Endothelial cell of umbilical vein (primary cell): ENCODE measurements at places on chromosomes 13 and 19.

DNA sequence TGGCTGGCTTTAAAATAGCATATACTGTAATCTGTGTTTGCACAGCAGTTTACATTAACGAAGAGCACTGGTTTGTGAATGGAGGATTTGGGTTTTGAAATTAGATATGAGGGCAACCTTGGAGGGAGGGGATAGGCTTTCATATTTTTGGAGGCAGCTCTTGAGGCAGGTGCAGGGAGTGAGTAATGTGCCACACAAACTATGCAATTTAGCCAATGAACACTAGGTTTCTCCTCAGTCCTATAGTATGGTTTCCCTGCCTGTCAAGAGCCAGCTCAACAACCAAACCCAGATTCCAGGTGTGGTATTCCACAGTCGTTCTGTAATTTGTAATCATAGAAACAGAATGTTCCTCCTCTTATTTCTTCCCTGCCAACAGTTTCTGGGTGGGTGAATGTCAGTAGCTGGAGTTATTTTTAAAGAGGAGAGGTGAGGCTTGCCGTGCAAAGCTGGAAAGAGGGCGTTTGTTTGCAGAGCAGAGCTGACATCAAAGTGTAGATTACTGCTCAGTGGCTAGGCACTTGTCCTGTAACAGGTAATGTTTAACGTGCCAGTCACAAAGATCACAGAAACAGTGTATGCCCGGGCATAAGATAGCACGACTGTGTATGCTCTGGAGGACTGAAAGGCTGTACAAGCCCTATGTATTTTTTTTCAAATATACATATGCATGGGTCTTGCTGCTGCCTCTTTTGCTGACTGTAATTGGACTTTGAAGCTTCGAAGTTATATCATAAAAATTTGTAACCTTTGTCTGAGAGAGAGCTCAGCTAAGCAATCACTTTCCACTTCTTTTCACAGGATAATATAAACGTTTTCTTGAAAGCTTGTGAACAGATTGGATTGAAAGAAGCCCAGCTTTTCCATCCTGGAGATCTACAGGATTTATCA is 124.2 kb downstream of the LMO7 start:
- DNase-seq, result peak; percentile 54

GRCh38 chr13:36006347-36006746 is 124.8 kb downstream of the DCLK1 start:
- DNase-seq, result no peak

DNA sequence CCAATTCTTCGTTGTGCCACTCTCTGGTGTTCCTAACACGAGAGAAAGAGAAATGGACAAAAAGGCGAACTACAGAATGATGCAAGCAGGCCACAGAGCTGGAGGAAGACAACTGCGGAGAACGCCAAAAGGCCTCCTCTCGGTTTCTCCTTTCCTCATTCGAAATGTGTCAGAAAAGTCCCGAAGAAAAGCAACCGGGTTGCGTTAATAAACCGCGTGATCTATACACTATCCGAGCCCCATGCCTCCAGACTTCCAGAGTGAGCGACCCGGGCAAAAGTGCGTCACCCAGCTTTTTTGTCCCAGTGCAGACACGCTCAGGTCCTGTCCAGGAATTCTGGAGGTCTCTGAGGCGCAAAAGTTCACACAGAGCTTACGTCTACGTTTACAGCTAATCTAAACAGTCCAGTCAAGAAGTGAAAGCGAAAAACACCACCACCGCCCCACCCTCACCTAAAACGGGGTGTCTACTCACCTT is 413 bp downstream of the N4BP2L2 start:
- DNase-seq, result no peak

DNA sequence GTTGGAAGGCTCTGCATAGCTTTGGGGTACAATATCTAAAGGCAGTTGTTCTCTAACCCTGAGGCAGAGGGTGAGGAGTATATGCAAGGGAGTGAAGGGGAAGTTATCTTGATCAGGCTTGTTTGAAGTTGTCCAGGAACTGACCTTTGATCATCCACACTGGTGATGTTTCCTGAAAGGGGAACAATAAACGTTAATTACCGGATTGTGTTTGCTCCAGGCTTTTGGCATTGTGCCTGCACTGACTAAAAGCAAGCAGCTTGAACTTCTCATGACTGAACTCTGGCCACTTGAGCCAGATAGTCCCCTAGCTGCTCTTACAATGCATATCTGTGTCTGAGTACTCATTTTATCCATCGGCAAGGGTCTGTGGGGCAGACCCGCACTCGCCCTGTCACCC is 27.0 kb upstream of the ZNF726 start:
- no peak for DNase-seq
